Activated T-helper 1 cell treated with anti-CD3 and anti-CD28 coated beads, Interleukin-2, amount 50 U/mL, for 16 hours (primary cell): ENCODE measurements at places on chromosomes 6 and 20.

GRCh38 chr20:10277616-10278015 lies 59.0 kb downstream of the SNAP25 start:
- DNase-seq, result no peak

DNA sequence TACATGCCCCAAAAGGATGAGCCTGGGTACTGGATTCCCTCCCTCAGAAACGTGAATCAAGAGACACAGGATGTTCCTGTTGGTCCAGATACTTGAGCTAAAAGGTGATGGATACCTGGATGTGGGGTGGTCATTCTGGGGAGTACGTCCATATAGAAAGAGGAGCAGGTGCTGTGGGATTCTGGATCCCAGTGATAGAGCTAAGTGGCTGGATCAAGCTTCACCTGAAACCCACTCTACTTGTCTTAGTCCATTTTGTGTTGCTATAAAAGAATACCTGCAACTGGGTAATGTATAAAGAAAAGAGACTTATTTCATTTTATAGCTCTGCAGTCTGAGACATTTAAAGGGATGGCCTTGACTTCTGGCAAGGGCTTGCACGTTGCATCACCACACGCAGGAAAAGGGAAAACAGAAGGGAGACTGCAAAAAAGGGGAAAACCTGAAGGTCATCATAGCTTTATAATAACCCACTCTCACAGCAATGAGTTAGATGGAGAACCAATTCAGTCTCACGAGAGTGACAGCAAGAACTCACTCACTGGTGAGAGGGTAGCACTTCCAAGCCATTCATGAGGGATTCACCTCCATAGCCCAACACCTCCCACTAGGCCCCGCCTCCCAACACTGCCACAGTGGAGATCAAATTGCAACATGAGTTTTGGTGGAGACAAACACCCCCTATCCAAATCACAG lies 31.2 kb downstream of the RIPOR3 start:
- no peak for DNase-seq

GRCh38 chr20:60690771-60691170 lies 561.3 kb upstream of the CDH4 start:
- no peak for DNase-seq

DNA sequence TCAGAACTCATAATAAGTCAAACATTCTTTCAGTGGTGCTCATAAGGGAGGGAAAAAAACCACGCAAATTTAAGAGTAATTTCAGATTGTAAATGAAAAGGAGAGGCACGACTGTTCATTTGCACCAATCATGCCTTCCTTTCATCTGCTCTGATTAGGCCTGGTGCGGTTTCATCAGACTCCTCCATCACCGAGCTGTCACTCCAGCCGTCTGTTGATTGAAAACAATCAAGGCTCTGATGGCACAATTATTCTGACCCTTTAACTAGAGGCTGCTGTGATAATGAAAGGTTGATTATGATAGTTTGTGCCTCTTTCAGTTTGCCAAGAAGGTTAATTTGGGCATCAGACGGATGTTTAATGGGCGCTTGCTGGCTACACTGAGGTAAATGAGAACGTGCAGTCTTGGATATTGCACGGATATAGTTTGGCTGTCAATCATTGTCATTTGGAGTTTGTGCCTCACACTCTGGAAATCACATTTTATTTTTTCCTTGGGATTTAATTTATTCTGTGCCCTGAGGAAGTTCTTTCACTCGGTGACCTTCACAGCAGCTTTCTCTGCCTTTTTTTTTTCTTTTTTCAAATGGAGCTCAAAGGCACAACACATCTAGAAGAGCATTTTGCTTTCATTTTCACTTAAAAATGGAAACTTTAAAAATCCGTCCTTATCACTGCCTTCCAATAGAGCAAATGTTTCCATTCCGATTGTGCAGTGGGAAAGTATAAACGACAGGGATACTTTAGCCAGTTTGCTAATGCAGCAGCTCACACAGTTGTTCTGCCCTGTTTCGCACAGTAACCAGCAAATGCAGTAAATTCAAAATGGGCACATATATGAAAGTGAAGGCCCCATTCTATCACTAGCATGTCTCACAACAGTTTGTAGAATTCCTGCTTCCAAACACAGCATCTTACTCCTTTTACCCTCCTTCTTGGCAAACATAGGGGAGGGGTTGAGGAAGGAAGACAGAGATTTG lies 172.8 kb downstream of the KLHL32 start:
- DNase-seq, result no peak

DNA sequence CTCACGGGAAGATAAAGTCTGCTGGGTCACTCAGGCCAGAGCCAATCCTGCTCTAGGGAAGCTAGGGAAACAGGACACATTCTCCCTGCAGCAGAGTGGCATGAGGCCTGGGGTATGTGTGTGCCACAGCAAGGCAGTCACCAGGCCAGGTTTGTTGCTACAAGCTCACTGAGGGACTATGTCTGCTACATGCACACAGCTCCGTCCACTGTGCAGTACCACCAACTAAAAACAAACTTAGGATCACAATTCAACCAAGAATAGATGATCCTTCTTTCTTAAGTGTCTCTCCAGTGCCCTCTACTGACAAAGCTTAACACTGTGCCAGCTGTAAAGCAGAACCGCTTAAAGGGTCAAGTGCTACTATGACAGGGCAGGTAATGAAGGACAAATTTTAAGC lies 192.5 kb downstream of the PTPRK start:
- no peak for DNase-seq

- DNase-seq, result no peak
Measured at GRCh38 chr6:110404607-110405006, 10.8 kb downstream of the DDO start.

- no peak for DNase-seq
Measured at GRCh38 chr6:16803294-16804200, 42.3 kb upstream of the ATXN1 start.

GRCh38 chr6:3997177-3997770 lies 81.7 kb downstream of the FAM217A start:
- DNase-seq, result no peak

GRCh38 chr6:63272397-63272796 lies 47.4 kb downstream of the LGSN start:
- no peak for DNase-seq

DNA sequence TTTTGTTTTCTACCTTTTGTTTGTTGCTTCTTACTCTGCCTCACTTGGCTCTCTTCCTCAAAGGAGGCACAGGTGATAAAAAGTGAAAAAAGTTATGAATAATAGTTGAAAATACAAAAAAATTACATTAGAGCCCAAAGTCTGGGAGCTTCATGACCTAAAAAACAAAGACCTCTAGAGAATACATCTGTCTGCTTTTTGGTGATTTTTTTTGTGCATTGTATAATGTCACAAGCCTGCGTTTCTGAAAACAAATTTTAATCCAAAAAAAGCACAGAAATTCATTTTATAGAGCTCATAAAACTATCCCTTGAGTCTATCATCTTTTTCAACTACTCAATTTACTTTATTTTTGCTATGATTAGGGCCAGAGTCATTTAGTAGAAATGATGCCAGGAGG lies 41.4 kb upstream of the ARHGAP18 start:
- DNase-seq, result no peak

GRCh38 chr6:12782136-12782535 lies 65.6 kb downstream of the PHACTR1 start:
- no peak for DNase-seq

- DNase-seq, result no peak
Measured at GRCh38 chr6:132612449-132613108, 11.5 kb downstream of the TAAR2 start.

DNA sequence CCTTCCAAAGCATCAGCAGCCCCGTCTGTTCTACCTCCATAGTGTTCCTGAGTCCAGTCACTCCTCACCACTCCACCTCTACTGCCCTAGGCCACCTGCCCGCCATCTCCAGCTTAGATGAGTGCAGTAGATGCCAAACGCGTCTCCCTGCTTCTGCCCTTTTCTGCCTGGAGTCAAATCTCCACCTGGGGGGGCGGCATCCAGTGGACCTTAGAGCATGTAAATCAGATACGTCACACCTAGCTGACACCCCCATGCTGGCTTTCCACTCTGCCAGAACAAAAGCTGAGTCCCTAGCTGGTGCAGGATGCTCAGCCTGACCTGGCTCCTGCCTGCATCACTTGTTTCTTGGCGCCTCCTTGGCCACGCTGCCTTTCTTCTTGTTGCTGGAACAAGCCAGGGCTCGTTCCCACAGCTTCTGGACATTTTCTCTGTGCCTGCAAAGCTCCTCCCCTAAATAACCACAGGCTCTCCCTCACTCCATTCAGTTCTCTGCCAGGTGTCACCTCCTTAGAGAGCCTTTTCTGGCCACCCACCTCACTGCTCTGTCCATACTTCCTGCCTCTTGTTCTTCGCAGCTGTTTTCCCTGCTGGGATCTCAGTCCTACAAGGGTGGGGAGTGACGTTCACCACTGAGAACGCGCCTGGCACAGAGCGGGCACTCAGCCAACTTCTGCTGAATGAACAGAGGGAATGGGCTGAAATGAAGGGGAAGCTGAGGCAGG lies 5.8 kb downstream of the DDR1 start:
- DNase-seq, result no peak

DNA sequence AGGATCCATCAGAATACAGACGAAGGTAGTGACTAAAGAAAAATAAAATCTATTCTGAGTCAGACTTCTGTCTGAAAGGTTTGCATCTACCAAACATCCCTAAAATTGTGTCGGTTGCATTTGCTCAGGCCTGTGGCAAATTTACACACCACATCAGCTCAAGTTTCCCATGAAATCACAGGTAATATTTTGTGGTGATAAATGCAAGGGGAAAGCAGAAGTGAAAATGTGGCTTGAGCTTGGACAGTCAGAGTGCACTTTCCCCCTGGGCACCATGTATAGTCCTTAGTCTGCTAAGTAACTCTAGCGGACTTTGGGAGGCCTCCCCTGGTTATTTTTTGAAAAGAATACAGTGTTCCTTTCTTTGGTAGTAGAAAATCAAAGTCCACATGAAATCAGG lies 159.1 kb downstream of the PKHD1 start:
- no peak for DNase-seq

DNA sequence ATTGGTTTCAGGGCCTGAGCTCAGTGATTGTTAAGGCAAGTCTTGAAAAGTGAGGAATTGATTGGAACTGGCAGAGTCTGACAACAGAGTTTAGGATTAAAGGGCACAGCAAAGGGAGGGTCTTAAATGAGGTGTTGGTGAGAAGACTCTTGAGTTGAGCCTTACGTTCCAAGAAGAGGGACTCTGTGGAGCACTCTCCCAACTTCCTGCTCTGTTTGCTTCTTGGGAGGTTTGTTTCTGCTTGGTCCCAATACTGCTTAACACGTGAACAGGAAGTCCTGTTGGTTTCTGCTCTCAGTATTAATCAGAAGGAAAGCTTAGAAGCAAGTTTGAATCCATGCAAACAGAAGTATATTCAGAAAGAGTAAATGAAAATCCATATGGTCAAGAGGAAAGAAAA lies 15.6 kb upstream of the SYNDIG1 start:
- DNase-seq, result no peak

- DNase-seq, result peak; percentile 44
Measured at GRCh38 chr20:51542571-51543421, at the start of gene NFATC2. NFATC2 (minus strand) TSS chr20:51542719; CDS start chr20:51542499, 220 bp downstream.

GRCh38 chr6:43932259-43933147 lies 162.5 kb downstream of the VEGFA start:
- DNase-seq, result no peak

DNA sequence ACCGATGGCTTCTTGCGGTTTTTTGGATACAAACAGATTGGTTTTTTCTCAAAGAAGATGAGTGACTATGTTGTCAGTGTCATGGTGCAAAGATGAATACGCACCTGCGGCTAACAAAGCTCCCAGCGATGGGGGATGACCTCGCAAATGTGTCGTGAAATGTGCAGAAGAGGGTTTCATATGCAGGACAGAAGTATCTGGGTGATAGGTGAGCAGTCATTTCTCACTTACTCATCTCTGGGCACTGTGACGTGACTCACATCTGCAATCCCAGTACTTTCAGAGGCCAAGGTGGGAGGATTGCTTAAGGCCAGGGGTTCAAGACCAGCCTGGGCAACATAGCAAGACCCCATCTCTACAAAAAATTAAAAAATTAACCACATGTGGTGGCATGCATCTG lies 216.3 kb downstream of the ERMARD start:
- DNase-seq, result no peak

GRCh38 chr6:20702366-20702765 lies 168.1 kb downstream of the CDKAL1 start:
- no peak for DNase-seq

DNA sequence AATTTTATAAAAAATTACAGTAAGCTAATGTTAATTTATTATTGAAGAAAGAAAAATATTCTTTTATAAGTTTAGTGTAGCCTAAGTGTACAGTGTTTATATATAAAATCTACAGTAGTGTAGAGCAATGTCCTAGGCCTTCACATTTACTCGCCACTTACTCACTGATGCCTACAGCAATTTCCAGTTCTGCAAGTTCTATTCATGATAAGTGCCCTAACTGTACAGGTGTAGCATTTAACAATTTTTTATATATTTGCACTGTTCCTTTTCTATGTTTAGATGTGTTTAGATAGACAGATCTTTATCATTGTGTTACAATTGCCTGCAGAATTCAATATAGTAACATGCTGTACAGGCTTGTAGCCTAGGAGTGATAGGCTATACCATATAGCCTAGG lies 80.1 kb upstream of the HDAC2 start:
- no peak for DNase-seq

DNA sequence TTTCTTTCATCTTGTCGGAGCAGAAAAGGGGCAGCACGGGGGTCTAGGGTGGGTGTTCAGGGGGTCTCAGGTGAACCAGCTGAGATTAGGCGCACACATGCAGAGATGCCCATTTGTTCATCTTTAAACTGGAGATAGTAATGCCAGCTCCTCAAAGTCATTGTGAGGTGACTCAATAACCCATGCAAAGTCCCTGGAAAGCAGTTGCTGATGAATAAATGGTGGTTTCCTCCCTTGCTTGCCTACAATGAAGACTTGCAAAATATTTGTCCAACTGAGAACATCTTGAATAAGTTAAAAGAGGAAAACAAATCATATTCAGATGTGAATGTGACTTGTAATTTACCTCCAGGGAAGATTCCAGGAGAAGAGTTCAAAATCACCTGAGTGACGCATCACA lies 206.9 kb downstream of the LY86 start:
- DNase-seq, result no peak

- no peak for DNase-seq
Measured at GRCh38 chr6:126127659-126128058, 141.3 kb downstream of the TRMT11 start.

- DNase-seq, result no peak
Measured at GRCh38 chr6:33958526-33959328, 154.9 kb upstream of the MLN start.

GRCh38 chr6:31970604-31971271 lies 1.2 kb downstream of the DXO start:
- DNase-seq, result no peak

DNA sequence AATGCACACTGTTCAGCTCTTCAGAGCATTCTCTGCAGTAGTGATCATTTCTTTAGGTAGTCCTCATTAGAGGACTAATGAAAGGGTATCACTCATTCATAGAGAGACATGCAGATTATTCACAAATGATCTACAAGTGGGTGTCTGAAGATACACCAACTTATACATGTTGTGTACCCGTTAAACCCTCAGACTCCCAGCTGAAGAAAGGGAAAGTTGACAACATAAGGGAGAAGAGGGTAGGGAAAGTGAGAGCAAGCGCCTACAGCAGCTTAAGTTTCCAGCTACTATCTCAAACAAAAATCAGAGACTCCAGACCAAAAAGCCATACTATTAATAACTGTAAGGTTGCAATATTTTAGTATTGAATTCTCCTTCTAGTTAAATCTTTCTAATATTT lies 37.1 kb downstream of the FAXC start:
- DNase-seq, result no peak

GRCh38 chr6:42935322-42935721 lies 6.0 kb downstream of the CNPY3 start:
- no peak for DNase-seq

- DNase-seq, result no peak
Measured at GRCh38 chr6:12472601-12473038, 182.5 kb downstream of the EDN1 start.

GRCh38 chr6:4564801-4565271 lies 211.4 kb upstream of the CDYL start:
- no peak for DNase-seq
